DMS79 treated with DMSO at 0.1 percent for 48 hours (cell line): ENCODE measurements at places on chromosomes 12 and 14.

DNA sequence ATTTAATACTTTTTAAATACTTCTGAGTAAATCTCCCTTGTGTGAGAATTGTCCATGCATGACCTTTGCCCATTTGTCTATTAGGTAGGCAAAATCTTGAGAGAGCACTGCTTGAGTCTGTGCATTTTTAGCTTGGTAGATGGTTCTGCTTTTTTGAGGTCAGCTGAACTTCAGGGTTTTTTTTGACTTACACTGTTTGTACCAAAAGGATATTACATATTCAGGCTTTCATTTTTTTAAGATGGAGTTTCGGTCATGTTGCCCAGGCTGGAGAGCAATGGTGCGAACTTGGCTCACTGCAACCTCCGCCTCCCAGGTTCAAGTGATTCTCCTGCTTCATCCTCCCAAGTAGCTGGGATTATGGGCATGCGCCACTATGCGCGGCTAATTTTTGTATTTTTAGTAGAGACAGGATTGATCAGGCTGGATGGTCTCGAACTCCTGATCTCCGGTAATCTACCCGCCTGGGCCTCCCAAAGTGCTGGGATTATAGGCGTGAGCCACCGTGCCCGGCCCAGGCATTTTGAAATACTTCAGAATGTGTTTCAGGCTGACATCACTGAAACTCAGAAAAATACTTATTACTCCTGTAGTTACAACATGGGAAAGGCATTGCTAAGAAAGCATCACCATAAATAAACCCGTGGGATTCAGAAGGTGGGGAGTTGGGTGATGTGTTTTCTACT lies 11.1 kb downstream of the RASSF3 start:
- DNase-seq = no peak

DNA sequence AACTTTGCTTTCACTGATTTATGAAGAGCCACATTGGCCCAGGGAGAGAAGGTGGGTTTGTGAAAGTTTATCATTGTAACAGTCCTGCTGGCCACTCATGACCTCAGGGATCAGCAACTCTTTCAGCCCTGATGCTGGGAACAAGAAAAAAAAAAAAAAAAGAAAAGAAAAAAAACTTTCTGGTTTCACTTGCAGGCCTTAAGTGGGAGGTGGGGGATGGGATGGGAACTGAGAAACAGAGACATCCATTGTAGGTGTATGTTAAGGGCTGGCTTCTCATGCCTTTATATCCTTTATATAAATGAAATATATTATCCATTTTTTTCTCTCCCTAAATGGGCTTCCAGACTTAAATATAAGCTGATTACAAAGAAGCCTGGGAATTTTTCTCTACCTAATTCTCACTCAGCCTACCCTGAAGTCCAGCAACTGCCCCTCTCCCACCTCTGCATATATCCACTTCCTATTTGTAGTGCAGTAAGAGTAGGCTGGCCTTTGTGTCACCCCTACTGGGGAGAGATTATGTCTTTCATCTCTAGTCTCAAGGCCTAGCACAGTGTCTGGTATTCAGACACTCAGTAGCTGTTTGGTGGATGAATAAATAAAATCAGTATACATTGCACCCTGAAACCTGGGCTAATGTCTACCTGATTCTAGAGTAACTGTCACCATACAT lies 187.1 kb downstream of the KICS2 start:
- no peak for DNase-seq

- DNase-seq = no peak
These were observed 430.5 kb downstream of the DPF3 start for GRCh38 chr14:72463291-72463866.

DNA sequence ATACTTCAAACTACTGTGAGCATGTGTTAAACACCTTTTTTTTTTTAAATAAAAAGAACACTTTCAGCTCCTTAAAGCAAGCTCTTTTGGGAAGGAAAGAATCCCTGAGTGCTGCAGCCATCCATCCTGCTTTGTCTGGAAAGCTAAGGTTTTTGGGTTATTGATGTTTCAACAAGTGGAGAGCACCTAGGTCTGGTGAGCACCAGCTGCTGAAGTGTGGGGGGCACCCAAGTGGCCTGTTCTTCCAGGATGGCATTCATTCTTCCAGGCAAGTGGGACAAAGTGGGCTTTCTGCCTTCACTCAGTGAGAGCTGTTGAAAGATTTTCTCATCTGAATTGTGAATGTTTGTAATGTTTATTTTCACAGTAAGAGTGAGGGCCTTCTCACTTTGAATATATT lies 49.9 kb downstream of the BORCS5 start:
- peak; percentile 40 for DNase-seq

DNA sequence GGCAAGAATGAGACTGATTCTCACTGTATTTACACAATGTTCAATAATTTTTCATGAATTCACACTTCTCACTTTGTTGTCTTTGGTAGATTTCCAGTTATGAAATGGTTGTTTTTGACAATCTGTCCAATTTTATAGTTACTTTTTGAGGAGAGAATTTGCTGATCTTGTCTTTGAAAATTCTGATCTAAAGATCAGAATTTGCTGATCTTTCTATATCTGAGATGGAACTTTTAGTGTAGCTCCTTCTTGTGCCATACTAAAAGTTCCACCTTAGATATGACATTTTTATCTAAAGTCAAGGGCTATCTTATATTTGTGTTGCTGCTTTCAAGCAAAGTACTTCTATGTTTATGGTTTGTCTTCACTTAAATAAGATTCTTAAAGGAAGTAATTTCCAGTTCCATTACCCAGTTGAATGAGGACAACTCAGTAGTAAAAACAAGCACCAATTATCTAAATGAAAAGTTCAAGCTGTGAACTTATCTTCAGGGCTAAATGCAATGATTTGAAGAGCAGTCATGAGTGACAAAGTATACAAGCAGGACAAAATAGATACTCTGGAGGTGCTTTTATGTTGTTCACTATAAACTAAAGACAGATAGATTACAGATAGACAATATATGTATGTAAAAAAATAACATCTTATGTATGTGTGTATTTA lies 76.4 kb upstream of the FOXG1 start:
- DNase-seq = peak; percentile 47

DNA sequence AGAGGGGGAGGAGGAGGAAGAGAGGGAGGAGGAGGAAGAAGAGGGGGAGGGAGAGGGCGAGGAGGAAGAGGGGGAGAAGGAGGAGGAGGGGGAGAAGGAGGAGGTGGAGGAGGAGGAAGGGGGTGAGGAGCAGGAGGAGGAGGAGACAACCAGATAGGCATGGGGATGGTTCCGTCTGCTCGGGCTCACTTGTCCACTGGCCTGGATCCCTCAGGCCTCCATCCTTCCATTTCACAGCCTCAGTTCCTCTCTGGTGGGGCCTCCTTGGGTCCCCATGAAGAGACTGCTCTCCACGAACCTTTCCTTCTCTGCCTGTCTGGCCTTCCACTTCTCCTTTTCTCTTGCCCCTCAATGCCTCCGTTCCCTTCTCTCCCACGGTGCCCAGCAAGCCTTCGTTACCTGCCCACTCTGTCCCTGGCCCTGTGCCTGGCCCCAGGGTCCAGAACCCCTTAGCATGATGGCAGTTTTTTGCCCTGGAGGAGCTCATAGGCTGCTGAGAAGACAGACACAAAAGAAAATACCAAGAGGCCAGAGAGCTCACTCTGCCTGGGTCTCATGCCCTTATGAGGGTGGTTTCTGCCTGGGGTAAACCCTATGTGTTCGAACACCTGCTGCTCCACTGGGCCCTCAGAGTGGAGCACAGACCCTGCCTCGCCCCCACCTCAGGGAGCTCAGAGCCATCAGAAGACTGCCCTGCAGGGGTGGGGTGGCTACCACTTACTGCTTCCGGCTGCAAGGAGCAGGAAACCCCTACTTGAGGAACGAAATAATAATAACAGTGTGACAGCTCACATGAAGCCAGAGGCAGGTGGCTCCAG lies 11.7 kb upstream of the CACNA2D4 start:
- DNase-seq = no peak

GRCh38 chr14:41062826-41063225 lies 543.9 kb upstream of the LRFN5 start:
- DNase-seq = no peak

- no peak for DNase-seq
These were observed 2.6 kb upstream of the OSBPL8 start for GRCh38 chr12:76562130-76562529.

GRCh38 chr12:26713885-26714383 lies 119.1 kb downstream of the ITPR2 start:
- DNase-seq = no peak

- peak; percentile 59 for DNase-seq
These were observed 1.0 kb downstream of the NUAK1 start for GRCh38 chr12:106137530-106138356.

DNA sequence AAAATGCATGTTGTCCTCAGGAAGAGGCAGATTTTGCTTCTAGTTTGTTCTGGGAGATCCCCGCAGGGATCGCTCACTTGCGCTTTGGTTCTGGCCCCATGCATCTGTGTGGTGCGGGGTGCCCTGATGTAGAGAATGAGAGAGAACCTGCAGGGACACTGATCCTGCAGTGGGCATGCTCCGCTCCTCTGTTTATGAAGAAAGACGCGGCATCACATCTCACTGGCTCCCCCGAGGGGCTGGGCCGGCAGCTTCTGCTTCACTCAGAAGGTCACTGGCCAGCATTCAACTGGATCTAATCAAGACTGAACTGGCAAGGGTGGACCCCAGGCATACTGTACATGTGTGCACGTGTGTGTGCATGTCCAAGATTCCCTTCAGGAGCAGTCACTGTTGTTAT lies 164.2 kb downstream of the CALM1 start:
- DNase-seq = no peak

- DNase-seq = no peak
These were observed 95.8 kb upstream of the NCOR2 start for GRCh38 chr12:124663206-124663605.

GRCh38 chr14:103016594-103016993 lies 40.8 kb downstream of the CDC42BPB start:
- no peak for DNase-seq

GRCh38 chr14:88210426-88210825 lies 112.6 kb downstream of the KCNK10 start:
- DNase-seq = no peak

DNA sequence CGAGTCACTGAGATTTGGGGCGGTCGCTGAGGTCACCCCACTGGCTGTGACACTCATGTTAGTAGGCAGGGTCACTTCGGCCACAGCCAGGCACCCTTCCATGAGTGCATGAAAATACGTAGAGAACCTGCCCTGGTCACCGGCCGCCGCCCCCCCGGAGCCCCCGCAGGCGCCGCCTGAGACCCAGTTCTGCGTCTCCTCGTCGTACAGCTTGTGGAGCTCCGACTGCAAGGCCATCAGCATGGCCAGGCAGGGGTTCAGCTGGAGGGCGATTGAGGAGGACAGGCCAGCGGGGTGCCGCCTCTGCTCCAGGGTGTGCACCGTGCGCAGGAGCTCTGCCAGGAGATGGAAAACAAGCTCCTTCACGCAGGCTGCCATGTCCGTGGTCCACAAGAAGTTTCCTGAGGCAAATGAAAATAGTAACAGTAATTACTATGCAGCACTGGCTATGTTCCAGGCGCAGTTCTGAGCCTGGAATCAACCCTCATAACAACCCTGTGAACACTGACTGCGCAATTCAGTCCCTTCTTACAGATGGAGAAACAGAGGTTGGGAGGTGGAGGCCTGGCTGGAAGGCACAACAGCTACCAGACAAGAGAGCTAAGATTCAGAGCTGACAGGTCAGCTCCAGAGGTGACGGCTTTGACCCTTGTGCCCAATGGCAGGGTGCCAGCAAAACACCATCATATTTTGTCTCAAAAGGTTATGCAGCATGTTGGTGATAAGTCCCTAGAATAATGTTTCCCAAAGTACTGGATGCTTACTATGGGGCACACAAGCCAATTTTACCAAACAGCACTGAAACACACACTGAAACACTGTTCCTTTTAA lies 59.9 kb downstream of the TRAFD1 start:
- DNase-seq = no peak

- DNase-seq = no peak
These were observed 26.4 kb upstream of the FAM222A start for GRCh38 chr12:109687250-109687649.

GRCh38 chr14:71365361-71365760 lies 458.1 kb downstream of the PCNX1 start:
- no peak for DNase-seq

- peak; percentile 90 for DNase-seq
These were observed 97.5 kb downstream of the PPP2R5C start for GRCh38 chr14:101858791-101859537.

GRCh38 chr12:123399255-123399617 lies 15.3 kb downstream of the KMT5A start:
- DNase-seq = no peak

- no peak for DNase-seq
These were observed 214.1 kb downstream of the PTPRO start for GRCh38 chr12:15536446-15536845.

GRCh38 chr12:65942102-65942501 lies 117.8 kb downstream of the HMGA2 start:
- no peak for DNase-seq

- DNase-seq = no peak
These were observed 13.9 kb downstream of the ERG28 start for GRCh38 chr14:75646762-75647161.

DNA sequence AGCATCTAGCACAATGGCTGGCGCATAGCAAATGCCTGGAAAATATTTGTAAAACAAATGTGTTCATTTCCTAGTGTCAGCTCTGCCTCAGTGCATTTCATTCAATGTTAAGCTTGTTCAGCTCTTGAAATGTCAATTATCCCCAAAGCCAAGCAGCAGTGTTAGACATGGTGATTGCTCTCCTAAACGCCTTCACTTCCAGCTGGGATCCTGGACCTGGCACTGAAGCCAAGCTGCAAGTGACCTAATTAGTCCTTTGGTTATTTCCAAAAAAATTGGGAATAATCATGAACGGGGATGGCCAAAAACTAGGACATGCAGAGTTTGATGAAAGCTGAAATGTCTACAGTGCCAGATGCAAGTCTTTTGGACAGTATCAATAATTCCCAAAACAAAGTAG lies 54.9 kb upstream of the MDGA2 start:
- DNase-seq = no peak

DNA sequence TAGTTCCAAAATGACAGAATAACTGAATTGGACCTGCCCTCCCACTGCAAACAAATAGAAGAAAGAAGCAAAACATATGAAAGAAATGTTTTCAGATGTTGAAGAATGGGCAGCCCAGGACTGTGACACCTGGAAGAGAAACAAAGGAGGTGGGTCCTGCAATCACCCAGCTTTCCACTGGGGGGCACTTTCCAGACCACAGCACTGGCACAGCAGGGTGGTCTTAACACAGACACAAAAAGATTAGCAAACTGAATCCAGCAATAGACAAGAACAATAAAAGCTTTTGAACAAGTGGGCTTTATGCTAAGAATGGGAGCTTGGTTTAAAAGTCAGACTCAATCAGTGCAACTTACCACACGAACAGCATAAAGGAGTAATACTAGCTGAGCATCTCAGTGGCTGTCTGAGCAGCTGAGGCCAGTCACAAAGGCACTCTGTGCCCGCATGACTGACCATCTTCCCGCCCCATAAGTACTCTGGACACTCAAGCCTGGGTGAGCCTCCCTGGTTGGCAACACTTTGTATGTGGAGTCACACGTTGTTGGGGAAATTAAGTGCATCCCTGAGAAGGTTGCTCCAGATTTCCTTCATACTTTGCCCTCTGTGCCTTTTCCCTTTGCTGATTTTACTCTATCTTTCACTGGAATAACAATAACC lies 27.7 kb downstream of the JKAMP start:
- peak; percentile 22 for DNase-seq

GRCh38 chr14:22966783-22967269 lies 9.9 kb upstream of the HAUS4 start:
- no peak for DNase-seq
